ENCODE measurements at places on chromosomes 2 and 18.

- no peak for DNase-seq
Observed at GRCh38 chr18:70991577-70991976, 702.7 kb downstream of the SOCS6 start.

- DNase-seq: no peak
Observed at GRCh38 chr18:68035774-68036522, 519.4 kb upstream of the DSEL start.

DNA sequence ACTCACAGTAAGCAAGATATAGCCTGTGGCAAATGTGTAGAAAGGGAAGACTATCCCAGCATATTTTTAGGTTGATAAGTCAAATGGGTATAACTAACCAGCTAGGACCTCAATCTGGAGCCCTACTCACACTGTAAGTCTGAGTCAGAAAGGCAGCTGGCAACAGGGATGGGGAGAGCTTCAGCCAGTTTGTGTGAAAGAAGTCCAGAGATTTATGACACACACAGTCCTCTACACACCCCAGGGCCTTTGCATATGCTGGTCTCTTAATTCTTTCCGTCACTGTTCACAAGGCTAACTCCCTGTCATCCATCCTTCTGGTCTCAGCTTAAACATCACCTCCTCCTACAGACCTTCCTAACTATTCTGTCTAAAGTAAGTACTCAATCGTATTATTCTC is 5.9 kb upstream of the TCF4 start:
- no peak for DNase-seq

GRCh38 chr2:196516564-196516963 is 123.0 kb upstream of the CCDC150 start:
- DNase-seq: no peak

GRCh38 chr2:38720613-38721241 is 30.4 kb downstream of the SRSF7 start:
- DNase-seq: peak; percentile 81

- DNase-seq: no peak
Observed at GRCh38 chr2:146135245-146135644, 1615.3 kb upstream of the ZEB2 start.

- no peak for DNase-seq
Observed at GRCh38 chr2:54332386-54332785, 76.4 kb upstream of the TSPYL6 start.

DNA sequence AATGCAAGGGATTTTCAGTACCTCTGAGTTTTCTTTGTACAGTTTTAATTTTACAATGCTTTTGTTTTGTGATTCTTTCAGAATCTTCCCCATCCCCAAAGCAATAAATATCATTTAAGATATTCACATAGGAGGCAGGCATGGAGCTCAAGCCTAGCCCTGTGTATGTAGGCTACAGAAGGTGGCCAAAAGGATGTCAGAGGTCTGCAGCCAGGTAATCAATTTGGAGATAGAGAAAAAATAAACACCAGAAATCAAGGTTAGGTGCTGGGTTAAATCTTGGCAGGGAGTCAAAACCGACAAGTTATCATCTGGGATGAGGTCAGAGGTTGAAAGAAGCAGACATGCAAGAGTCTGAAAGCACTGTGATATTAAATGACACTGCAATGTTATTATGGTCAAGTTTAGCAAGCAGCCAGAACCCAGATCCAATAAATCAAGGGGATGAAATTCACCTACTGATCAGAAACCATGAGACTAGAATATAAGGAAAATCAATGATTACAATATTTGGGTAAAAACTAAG is 45.1 kb upstream of the LRP1B start:
- DNase-seq: no peak

DNA sequence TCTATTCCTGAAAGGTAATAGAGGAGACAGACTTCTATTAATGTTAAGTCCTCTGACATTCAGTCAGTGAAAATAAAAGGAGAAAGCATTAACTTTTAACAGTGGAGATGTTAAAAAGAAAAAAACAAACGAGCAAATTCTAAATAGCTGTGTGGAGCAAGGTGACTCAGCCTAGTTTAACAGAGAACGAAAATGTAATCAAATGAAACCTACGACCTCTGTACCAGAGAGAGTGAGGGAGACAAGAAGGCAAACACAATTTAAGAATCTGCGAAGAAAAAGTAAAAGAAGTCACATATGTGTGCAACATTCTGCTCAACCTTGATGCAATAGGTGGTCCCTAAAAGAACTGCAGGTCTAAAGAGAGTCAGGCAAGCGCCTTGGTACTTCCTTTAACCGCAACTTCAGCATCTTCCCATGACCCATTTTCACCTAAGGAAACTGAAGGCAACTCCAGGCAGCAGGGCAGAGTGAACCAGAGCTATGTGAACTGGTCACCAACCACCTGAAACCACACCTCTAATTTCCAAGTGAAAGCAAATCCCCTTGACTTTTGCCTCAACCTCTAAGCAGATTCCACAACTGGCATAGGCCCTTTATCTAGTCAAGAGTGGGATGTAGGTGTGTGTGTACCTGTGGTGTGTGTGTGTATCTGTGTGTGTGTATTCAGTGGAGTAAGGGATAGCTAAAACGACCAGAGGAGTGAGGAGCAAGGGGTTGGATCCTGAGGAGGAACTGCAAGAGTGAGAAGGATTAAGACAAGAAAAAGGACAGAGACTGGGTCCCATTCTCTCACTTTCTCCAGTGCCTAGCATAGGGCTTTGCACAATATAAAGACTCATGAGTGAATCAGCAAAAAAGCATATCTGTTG is 43.0 kb downstream of the FIGN start:
- no peak for DNase-seq

DNA sequence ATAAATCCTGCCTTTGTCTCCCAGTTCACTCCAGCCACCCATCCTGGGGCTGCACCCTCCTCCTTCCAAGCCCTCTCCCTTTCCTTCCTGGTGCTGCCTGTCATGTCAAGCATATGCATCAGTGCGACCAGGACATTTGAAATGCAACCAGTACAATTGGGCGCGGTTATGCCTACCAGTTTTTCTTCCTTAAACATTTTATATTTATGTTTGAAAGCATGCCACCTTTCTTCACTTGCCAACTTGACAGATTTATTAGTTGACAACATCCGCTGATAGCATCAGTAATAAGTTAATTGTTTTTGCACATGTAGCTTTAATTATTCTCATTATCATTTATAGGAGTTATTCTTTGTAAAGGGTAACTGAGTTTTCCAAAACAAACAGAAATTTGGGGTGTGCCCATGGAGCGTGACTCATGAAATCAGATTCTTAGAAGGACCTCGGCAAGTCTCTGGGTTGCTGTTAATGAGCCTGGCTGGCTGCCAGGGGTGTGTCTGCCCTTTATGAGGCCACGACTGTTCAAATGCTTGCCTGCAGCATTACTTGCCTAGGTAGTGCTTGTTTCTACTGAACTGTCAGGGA is 32.8 kb upstream of the IL1B start:
- no peak for DNase-seq

GRCh38 chr2:136135921-136136906 is 18.3 kb upstream of the CXCR4 start:
- no peak for DNase-seq

- DNase-seq: no peak
Observed at GRCh38 chr18:31578126-31578525, 13.6 kb upstream of the TTR start.

GRCh38 chr2:207128867-207129266 is 36.9 kb downstream of the KLF7 start:
- no peak for DNase-seq

DNA sequence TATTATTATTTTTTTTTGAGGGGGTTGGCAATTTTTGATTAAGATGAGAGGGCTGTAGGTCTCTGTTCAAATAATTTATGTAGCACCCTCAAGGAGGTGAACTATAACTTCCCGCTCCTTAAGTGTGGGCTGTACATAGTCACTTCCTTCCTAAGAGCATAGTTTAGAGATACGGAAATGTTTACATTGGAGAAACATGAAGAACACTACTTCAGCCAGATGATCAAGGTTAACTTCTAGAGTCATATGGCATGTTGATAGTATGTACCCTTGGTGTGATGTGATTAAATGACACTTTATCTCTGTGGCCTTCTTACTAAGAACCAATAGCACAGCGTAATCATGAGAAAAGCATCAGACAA is 93.7 kb downstream of the MIB1 start:
- DNase-seq: no peak

DNA sequence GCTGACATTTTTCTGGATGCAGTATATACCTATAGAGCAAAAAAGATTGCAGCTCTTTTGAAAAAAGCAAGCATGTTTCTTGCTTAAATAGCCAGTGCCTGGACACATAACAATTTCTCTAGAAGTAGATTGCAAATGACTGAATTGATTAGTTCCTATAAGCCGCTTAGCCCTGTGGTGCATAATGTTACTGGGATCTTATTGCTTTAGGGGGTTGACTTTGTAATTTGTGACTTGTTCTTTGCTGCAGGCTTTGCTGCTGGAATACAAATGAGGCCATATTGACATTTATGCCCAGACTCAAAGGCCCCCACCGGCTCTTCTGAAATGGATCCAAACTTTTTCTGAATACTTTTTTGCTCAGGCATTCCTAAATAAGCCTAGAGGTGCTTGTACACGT is 182.6 kb downstream of the SH3BP4 start:
- DNase-seq: no peak

- DNase-seq: no peak
Observed at GRCh38 chr2:12004713-12005112, 258.3 kb downstream of the LPIN1 start.

DNA sequence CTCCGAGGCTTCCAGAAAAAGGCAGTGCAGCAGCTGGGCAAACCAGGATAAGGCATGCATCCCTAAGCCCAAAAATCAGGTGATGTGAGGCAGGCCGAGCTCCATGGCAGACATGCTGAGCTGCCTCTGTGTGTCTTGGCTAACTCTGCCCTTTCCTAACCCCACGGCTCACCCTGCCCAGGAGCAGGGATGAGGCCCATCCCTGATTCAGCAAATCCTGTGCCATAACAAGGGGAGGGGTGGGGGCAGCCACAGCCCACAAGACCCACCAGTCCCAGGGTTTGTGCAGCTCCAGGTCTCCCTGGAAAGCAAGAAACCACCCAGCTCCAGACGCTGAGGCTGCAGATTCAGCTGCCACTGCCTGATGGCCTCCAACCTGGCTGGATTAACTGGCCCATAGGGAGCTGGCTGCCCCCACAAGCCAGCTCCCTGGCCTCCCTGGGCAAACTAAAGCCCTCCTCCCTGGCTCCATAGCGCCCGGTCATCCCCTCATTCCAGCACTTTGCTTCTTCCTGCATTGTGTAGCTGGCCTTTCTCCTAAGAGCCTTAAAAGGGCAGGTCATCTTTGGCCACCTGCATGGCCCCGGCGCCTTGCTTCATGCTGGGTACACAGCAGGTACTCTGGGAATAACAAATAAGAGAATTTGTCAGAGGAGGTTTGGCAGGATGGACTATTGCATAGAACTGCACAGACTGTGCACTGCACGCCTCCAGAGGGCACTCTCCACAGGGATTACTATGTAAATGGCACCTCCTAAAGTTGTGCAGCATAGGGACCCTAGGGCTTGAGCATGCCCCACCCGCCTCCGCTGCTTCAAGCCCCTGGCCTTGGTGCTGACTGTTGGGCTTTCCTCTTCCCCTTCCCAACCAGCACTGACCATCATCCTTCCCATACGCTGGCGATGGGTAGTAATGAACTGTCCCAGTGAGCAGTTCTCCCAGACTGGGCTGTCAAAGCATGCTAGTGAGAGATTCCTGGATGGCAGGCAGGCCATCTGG is 10.7 kb downstream of the STEAP3 start:
- no peak for DNase-seq

DNA sequence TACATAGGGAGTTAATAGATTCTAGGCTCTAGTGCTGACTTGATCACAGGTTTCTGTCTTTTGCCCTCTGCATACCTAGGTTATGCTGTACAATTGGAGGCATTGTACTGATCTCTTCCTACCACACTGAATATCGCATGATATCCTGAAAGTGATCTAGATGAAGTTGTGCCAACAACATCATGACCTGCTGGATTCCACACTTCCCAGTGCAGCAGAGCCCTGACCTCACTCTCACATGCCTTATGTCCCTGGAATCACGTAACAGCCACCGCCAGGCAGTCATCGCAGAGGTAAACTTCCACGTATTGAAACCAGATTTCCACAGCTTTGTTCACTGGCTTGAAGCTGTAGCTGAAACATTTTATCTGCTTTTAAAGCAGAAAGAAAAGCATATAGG is 214.0 kb downstream of the ANKRD30B start:
- DNase-seq: no peak

- no peak for DNase-seq
Observed at GRCh38 chr2:60560734-60561644, 7.5 kb upstream of the BCL11A start.

GRCh38 chr2:30707304-30707903 is 99.8 kb downstream of the CAPN13 start:
- DNase-seq: no peak

DNA sequence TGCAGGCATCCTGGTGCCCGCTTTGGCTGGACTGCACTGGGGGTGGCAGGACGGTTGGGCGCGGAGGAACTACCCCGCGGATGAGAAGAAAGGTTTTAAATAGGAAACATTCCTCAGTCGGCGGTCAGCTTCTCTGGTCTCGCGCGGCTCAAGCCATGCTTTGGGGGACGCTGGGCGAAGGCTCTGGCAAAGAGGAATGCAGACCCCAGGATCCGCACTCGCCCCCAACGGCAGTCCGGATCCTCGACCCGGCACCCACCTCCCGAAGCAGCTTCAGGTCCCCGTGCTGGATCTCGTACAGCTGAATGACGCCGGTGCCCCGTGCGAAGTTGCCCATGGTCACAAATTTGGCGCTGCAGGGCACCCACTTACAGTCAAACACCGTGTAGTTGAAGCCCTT is 686 bp upstream of the PNO1 start:
- DNase-seq: no peak

GRCh38 chr2:199070322-199070949 is 387.3 kb downstream of the SATB2 start:
- no peak for DNase-seq

- no peak for DNase-seq
Observed at GRCh38 chr2:73266061-73266901, 18.0 kb downstream of the FBXO41 start.

DNA sequence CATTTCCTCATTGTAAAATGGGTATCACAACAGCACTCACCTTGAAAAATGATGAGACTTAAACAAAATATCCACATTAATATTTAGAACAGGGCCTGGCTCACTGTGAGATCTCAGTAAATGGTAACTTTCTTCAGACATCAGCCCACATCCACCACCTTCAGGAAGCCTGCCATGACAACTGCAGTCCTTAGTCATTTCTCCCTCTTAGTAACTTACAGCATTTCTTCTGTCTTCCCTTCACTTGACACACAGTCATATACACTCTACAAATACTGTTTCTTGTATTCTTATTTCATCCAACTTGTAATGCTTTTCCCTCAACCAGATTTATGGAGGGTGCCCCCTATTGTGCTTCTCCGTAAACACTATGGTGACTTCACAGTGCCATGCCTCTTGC is 263.0 kb downstream of the ZNF516 start:
- DNase-seq: no peak

- no peak for DNase-seq
Observed at GRCh38 chr2:86598966-86599365, 24.7 kb downstream of the RNF103 start.

GRCh38 chr18:63180971-63181376 is 138.6 kb downstream of the BCL2 start:
- no peak for DNase-seq

GRCh38 chr18:25181581-25181980 is 170.4 kb downstream of the ZNF521 start:
- no peak for DNase-seq

- DNase-seq: no peak
Observed at GRCh38 chr2:16441431-16441830, 224.2 kb downstream of the CYRIA start.
